GM03348 (cell line): ENCODE measurements at places on chromosomes 6 and 20.

- DNase-seq = no peak
Measured at GRCh38 chr20:13990465-13990864, at the start of gene SEL1L2. Gene SEL1L2, minus strand, starts transcription at chr20:13990614. Its CDS starts 80 bp downstream, at chr20:13990534.

GRCh38 chr6:15487262-15487661, 175.6 kb downstream of the DTNBP1 start:
- DNase-seq = no peak

DNA sequence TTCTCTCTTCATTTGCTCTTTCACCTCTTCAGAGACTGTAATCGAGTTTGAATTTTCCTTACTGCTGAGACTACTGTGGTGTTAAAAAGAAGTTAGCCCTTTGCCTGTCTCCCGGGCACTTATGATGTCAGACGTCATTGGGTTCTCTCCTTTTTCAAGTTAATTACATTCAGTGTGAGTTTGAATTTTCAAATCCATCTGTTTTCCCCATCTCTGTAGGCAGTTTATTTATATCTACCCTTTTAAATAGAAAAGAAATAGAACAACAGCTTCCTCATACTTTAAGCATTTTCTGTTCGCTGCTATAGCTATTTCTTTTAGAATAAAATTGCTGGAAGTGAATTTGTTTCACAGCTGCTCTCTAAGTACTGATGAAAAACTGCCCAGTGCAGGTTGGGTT, 81.4 kb downstream of the MCHR2 start:
- DNase-seq = no peak

DNA sequence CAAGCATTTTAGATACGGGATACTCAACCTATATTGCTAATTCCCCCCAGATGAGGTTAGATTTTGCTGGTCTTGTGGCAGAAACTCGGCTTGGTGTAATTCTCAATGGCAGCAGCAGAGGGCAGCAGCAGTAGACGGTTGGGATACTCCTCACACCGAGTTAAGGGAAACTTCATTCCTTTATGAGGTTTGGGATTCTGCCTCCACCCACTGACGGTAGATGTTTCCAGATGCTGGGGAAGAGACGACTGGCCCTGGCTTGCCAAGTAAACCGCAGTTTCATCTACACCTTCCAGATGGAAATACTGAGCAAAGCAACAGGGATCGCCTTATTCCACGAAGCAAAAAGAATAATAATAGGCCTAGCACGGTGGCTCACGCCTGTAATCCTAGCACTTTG, 8.2 kb upstream of the TBC1D7 start:
- DNase-seq = peak; percentile 94

DNA sequence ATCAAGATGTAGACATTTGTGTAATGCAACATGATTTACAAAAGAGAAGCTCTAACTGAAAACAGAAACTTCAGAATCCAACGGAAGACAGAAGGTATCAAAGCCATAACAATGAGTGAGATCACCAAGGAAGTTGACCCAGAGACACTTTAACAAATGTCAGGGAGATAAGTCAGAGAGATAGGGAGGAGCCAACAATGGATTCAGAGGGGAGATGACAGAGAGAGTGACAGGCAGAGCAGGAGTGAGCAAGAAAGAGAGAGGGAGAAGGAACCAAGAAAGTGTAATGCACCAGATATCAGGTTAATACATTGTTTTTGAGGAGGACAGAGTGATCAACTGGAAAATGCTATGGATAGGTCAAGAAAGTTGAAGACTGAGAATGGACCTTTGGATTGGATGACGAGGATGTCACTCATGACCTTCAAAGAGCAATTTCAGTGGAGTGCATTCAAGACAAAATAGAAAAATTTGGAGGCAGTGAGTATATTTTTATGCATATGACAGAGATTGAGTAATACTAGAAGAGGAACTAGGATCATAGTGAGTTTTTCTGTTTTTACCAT, 86.6 kb downstream of the TRDN start:
- DNase-seq = no peak

DNA sequence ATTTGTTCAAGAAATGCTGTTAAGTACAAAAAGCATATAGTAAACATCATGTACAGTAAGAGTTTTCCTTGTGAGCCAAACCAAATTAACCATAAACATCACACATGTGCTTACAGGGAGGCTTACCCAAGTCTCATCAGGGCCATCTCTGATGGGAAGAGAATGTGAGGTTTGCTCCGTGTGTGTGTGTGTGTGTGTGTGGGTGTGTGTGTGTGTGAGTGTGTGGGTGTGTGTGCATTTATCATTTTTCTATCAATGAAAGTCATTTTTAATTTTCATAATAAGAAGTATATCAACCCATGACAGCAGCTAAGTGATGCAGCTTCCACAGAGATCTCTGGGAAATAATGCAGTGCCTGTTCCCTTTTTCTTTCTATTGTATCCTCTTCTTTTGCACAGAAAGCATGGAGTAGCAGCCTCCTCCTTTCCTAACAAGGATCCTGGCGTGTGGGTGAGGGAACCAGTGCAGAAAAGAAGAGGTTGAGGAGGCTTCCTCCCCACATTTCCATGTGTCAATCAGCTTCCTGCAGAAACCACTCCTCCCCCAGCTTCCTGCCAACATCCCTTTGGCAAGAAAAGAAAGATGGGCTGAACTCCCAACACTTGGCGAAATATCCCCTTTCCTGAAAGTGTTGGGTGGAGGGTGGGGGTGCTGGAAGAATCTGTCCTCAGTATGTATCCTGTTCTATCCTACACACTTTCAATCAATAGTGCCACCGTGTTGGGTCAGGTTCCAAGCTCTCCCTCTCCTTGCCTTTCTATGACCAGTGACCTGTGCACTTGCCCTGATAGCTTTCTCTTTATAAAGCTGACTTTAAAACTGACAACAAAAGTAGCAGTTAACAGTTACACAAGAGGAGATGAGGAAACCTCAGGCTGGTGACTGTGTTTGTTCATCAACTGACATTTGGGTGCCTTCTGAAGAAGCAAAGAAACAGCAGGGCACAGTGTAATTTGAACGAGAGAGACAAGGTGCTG, 251.8 kb upstream of the CITED2 start:
- peak; percentile 22 for DNase-seq

DNA sequence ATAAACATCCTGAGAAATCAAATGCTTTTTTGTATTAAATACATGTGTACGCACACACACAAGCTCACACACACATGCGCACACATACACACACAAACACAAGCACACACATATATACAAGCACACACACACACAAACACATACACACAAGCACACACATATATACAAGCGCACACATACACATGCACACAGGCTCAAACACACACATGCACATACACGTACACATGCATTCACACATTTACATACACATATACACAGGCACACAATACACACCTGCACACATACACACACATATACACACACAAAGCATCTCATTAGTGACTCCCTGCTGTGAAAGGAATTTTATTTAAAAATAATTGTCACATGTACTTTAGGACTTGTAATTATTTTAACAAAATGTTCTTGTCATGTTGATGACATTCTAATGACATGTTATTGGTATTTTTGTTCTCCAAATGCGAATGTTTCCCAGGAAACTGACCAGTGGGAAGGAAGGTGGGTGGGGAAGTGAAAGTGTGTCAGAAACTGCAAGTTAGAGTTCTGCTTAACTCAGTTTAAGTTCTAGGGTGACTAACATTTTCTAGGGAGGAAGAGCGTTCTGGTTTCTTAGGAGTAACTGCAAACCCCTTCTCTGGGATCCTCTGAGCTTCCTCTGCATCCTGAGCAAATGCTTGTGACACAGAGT, 113.9 kb upstream of the ZNF217 start:
- DNase-seq = peak; percentile 28

DNA sequence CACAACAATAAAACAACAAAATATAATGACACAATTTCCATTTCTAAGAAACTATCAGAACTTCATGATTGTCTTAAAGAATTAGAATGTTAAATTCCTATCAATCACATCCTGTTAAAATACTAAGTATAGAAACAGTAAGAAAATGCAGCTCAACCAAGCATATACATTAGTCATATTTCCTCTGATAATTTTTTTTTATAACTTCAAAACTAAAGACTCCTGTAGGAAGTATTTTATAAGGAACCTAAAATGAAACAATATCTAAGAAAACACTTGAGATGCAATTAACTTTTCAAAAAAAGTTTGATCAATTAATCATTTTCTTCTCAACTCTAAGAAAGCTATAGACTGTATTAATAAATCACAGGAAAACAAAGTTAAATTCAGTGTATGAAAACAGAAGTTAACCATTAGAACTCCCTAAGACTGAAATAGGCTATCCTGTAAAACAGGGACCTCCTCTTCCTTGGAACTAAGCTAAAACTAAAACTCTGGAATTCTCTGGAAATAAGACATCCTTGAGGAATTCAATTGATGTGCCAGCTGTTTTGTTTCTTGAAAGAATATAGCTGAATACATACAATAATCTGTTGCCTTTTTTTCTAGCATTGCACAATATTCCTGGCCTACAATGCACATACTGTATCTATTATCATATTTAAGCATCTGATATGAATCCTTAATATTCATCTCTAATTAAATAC, 19.8 kb downstream of the FKBP5 start:
- peak; percentile 30 for DNase-seq

DNA sequence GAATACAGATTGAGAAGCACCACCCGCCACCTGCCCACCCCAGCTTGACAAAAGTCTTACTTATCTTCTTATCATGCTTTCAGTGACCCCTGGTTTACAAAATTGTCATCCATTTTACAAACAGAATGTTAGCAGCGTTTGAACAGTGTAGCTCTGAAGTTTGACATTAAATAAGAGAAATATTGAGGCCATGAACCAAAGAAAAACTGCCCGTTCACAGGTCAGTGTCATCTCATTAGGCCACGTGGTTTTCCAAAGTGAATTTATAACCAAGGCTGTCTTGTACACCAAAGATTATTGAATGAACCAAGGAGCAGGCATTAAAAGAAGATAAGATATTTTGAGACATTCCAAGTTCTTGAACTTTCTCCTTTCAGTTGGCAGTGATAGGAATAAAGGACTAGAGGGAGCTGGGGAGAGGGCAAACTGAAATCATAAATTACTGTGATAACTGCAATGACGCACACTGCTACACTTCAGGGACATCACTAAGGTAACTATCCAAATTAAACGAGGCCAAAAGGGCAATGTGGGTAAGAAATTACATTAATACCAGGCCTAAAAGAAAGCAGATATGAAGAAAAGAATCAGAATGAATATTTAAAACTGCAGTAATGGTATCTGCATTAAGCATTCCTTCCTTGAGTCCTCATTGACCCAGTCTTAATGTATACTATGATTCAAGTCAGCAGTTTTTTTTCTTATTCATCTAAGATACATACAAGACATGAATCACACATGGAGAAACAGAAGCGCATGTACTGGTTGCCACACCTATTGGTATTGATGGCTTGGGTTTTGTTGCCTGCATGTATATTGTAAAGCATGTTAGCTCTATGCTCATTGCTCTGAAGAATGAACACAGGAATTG, 159.8 kb upstream of the ARG1 start:
- no peak for DNase-seq

DNA sequence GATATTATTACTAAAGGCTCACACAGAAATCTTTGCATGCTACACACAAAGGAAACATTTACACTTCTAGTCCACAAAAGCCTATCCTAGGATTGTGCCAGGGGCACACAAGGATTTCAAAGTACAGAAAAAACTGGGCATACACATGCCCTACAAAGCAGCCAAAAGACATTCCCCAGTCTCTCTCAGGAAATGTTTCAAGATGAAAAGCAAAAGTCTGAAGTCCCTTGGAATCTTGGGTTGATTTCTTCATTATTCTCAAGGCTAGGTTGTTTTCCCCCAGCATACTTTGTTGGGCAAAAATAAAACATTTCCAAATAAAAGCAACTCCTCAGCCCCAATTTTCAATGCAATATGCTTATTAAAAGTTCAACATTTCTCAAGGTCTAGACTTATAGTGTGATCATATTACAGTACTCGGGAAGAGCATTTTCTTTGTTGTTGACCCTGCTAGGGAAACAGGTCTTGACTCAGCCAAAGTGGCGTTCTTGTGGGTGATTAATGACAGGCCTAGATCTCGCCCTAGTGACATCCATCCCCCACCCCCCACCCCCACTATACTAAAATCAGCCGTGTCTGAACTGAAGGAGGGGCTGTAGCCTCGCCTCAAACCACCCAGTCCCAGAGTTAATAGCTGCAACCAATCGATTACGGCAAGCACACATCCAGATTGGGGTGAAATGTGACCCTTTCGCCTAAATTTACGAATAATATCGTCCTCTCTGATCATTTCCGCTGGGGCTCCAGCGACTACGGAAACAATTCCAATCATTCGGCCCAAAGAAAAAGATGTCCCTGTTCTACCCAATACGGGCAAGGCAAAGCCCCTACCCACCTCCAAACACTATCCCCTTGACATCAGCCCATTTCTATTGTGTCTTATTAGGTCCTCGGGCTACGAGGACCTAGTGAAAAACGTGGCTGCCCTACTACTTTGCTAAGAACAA, 1.4 kb downstream of the AKIRIN2 start:
- DNase-seq = peak; percentile 44

DNA sequence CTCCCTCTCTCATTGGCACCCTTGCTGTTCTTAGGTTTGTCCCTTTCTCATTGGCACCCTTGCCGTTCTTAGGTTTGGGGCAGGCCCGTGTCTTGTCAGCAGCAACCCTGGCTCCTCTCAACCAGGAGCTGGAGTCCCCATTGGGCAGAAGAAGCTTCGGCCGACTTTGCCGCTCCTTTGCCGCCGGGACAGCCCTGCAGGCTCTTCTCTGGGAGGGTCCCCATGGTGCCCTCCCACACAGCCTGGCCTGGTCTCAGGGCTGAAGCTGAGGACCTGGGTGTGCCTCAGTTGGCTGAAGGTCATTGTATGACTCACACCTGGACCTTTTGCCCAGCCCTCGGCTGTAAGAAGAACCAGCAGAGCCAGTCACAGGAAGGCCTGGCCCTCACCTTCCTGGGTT, 59.6 kb downstream of the PPP1R14C start:
- peak; percentile 48 for DNase-seq

DNA sequence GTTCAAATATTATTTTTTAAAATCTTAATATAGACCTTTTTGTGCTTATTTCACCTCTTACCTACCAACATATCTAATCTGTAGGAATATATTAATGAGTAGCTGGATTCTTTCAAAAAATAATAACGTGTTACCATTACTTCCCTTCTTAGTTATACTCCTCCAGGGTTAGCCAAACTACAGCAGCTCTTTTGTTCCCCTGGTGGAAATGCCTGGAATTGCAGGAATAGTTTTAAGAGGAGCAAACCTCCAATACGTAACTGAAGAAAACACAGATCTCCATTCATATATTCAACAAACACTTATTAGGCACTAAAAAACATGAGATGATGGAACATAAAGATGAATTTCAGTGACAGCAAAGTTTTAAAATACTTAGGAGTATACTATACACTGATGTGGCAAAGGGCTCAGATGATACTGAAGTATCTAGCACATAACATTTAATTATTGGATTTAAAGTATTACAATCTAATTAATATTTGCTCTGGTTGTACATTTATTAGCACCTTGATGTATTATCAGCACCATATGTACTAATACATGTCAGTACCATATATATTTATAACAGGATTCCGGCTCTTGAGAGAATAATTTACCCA, 78.3 kb downstream of the TBX18 start:
- no peak for DNase-seq
